ENCODE measurements at places on chromosomes 5 and 9. TPM values are rescaled to one million over a fixed set of nuclear protein-coding genes. Genes with fewer than 3 reads are reported as not detected.

Gene SLC1A1
- 8.5 TPM for total RNA-seq

DNA sequence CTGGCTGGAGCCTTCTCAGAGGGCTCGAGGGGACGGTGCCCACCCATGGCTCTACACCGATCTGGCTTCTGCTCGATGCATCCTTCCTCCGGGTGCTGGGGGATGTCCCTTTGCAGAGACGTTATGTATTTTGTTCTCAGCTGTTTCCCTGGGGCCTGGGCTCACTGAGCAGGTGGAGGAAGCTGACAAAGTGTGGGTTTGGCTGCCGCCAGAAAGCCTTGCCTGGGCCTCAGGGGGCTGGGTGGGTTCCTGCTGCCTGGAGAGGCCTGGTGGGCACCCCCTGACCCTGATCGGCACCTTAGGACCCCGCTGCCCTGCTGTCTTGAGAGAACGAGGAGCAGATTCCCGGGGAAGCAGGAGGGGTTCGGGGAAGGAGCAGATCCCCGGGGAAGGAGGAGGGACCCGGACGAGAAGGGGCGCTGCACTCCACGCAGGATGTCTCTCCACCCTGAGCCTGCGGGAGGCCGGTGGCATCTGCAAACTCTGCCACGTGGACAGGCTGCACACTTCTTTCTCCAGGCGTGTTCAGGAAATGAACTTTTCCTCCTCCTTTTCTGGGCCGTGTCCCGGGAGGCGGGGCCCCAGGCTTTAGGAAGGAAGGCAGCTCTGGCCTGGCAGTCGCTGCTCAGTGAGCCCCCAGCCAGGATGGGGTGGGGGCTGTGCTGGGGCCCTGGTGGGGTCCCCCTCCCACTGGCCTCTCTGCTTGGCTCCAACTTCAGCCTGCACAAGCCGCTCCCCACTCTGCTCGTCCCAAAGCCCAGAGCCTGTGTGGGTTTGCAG, 148.9 kb downstream of the RXRA start:
- H3K4me3 ChIP-seq: no peak overlapping the region
- peak; percentile 75 for DNase-seq
- H3K27ac ChIP-seq: peak overlapping the region; percentile 74
- no peaks in the 10 kb centered on the region for H3K36me3 ChIP-seq
- peaks cover 22% of the 10 kb centered on the region for H3K4me1 ChIP-seq

- no peaks in the 10 kb centered on the region for H3K4me1 ChIP-seq
- H3K36me3 ChIP-seq: no peaks in the 10 kb centered on the region
- H3K4me3 ChIP-seq: no peak overlapping the region
- H3K27ac ChIP-seq: no peak overlapping the region
Observed at GRCh38 chr5:126805063-126805462, 28.1 kb downstream of the LMNB1 start.

DNA sequence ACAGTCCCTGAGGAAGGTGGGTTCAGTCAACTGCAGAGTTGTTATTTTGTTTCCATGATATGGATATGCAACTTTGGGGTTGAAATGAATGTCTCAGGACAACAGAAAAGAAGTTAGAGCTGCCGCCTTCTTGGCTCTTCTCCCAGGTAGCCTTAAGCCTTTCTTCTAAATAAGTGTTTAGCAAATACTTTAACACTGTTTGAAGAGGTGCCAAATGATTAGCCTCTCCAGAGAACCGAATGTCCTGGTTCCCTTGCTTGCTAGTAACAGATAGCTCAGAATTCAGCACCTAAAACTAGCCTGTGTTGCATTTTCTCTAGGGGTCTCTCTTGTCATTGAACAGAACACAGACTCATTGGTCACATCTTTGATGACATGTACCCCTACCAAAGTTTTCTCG, 127.7 kb upstream of the PIK3R1 start:
- no peak for DNase-seq
- H3K27ac ChIP-seq: no peak overlapping the region
- no peaks in the 10 kb centered on the region for H3K27me3 ChIP-seq
- peaks cover 8% of the 10 kb centered on the region for H3K4me1 ChIP-seq

Gene PPWD1
- 74.3 TPM for total RNA-seq

DNA sequence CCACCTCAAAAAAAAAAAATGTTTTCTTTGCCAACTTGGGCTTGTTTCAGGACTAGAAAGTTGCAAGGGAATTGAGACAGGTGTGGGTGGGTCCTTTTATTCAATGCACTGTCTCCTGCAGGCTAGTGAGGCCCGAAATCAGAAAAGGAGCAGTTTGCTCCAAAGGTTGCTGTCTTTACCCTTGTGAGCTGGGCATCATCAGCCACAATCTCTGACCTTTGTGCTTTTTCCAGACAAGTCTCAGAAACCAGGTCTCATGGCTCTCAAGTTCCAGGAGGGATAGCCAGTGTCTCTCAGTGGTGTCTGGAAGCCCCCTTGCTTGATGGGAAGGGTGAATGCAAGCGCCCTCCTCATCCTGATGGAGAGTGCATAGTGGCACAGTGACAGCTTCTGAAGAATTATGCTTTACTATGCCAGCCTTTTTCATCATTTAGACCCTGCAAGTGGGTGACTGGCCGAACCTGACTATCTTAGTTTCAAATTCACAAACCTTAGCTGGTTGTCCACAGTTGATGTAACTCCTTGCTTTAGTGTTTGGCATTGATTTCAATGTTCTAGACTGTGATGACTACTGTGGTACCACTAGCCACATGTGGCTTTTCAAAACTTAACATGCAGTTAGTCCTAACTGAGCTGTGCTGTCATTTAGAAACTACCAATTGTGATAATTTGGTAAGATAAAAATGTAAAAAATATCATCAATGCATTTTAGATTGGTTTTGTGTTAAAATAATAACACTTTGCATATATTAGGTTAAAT, 468.6 kb downstream of the GADD45G start:
- H3K4me3 ChIP-seq: no peak overlapping the region
- H3K36me3 ChIP-seq: no peaks in the 10 kb centered on the region
- peaks cover 4% of the 10 kb centered on the region for H3K27me3 ChIP-seq
- no peak for DNase-seq
- H3K4me1 ChIP-seq: no peaks in the 10 kb centered on the region

DNA sequence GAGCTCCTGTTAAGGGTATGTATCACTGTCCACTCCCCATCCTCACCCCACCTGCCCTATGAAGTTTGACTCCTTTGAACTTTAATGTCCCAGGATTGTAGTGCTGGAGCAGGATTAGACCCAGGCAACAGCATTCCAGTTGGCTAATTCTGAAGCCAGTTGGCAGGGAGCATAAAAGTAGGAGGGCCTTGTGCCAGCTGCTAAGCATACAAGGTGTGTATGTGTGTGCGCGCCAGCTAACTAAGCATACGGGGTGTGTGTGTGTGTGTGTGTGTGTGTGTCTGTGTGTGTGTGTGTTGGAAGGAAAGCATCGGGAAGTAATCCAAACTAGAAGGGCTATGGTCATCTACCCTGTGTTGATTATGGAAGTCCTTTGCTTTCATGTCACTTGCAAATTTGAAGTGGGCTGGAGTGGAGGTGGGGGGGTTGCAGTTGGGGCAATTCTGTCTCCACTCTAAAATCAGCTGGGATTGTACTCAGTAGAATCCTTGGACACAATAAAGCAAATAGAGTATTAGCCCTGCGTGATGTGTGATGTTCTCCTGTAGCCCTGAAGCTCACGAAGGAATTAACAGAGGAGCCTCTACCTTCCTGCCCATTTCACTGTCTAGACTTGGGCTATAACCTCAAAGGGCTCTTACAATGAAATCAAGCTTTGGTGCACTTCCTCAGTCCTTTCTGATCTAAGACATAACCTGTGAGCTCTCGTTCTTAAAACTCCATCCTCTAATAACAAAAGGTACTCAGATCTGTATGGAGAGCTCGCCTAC, 26.9 kb downstream of the HMGCR start:
- no peaks in the 10 kb centered on the region for H3K27me3 ChIP-seq
- DNase-seq: no peak
- H3K4me1 ChIP-seq: no peaks in the 10 kb centered on the region
- H3K36me3 ChIP-seq: no peaks in the 10 kb centered on the region

Gene ADGRV1
- 0.90 TPM for total RNA-seq

GRCh38 chr9:132896906-132897305, 18.2 kb downstream of the SPACA9 start:
- no peak overlapping the region for H3K4me3 ChIP-seq
- peaks cover 17% of the 10 kb centered on the region for H3K36me3 ChIP-seq
- H3K4me1 ChIP-seq: no peaks in the 10 kb centered on the region
- peak; percentile 20 for DNase-seq
- peak overlapping the region; percentile 71 for H3K27ac ChIP-seq

GRCh38 chr5:78607864-78608263, 40.7 kb downstream of the LHFPL2 start:
- DNase-seq: no peak
- H3K27ac ChIP-seq: no peak overlapping the region
- no peak overlapping the region for H3K4me3 ChIP-seq
- H3K36me3 ChIP-seq: no peaks in the 10 kb centered on the region
- no peaks in the 10 kb centered on the region for H3K4me1 ChIP-seq

GRCh38 chr9:35976726-35977125, 18.8 kb upstream of the OR2S2 start:
- no peak overlapping the region for H3K4me3 ChIP-seq
- DNase-seq: no peak
- no peaks in the 10 kb centered on the region for H3K36me3 ChIP-seq
- H3K27ac ChIP-seq: no peak overlapping the region

Gene PCDHB10
- 4.8 TPM for total RNA-seq

GRCh38 chr5:65760504-65761275, 38.7 kb downstream of the NLN start:
- no peak overlapping the region for H3K27ac ChIP-seq
- no peaks in the 10 kb centered on the region for H3K4me1 ChIP-seq
- H3K27me3 ChIP-seq: no peaks in the 10 kb centered on the region
- no peak overlapping the region for H3K4me3 ChIP-seq

DNA sequence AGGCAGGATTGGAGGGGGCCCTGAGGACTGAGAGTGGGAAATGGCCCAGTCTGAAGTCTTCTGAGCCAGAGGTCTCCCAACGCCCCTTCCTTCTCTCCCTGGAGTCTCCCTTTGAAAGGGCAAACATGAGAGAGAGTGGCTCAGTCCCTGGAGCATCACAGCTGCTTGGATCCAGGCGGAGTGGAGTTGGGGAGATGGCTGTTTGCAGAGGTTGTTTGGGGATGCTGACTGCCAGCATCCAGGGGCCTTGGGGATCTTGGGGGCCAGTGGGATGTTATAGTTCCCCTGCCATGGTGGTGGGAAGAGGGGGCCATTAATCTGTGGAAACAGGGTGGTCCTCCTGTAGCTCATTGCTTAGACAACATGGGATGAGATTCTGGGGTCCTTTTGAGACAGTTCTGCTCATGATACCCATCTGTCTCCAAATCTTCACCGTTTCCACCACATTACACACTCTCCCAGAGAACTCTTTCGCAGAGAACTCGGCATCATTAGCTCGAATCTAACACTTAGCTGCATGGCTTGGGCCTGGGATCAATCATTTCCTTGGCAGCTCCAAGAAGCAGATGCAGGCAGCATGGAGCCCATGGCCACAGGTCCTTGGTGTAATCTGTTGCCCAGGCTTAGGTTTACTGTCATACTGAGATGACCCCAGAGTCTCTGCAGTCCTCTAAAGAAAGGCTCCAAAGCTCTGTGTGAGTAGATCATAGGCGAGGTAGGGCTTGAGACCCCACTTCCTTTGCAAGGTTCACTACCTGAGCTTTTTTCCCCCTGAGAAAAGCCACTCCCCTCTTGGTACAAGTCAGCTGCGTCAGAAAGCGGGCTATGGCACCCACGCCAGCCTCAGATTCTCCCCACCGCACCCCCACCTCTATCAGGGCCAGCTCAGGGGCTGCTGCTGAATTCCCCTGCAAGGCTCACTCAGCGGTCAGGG, 54.4 kb upstream of the SH3PXD2B start:
- H3K4me3 ChIP-seq: no peak overlapping the region
- peaks cover 8% of the 10 kb centered on the region for H3K4me1 ChIP-seq
- peak; percentile 3 for DNase-seq
- no peaks in the 10 kb centered on the region for H3K36me3 ChIP-seq
- no peak overlapping the region for H3K27ac ChIP-seq

GRCh38 chr9:102497709-102498108, 497.4 kb upstream of the CYLC2 start:
- H3K4me3 ChIP-seq: no peak overlapping the region
- H3K36me3 ChIP-seq: no peaks in the 10 kb centered on the region
- H3K4me1 ChIP-seq: no peaks in the 10 kb centered on the region
- H3K27me3 ChIP-seq: no peaks in the 10 kb centered on the region
- no peak overlapping the region for H3K27ac ChIP-seq
